ENCODE measurements at places on chromosomes 13 and 19.
A peak's percentile ranks its signal among the peaks of the same experiment; 100 is the strongest.

GRCh38 chr13:24921003-24921402 lies 157.0 kb downstream of the RNF17 start:
- DNase-seq, result no peak
- no peak overlapping the region for H3K27ac ChIP-seq
- no peaks in the 10 kb centered on the region for H3K36me3 ChIP-seq
- H3K27me3 ChIP-seq, result no peaks in the 10 kb centered on the region

- no peak overlapping the region for H3K27ac ChIP-seq
- H3K36me3 ChIP-seq, result peaks cover 94% of the 10 kb centered on the region
- H3K4me3 ChIP-seq, result no peak overlapping the region
- no peaks in the 10 kb centered on the region for H3K4me1 ChIP-seq
- DNase-seq, result no peak
These were observed 38.3 kb downstream of the PEX11G start for GRCh38 chr19:7450243-7451223.

- H3K27me3 ChIP-seq, result no peaks in the 10 kb centered on the region
- DNase-seq, result no peak
- no peaks in the 10 kb centered on the region for H3K4me1 ChIP-seq
- no peaks in the 10 kb centered on the region for H3K36me3 ChIP-seq
- H3K4me3 ChIP-seq, result no peak overlapping the region
These were observed 734.0 kb upstream of the PCDH9 start for GRCh38 chr13:67964091-67964490.

DNA sequence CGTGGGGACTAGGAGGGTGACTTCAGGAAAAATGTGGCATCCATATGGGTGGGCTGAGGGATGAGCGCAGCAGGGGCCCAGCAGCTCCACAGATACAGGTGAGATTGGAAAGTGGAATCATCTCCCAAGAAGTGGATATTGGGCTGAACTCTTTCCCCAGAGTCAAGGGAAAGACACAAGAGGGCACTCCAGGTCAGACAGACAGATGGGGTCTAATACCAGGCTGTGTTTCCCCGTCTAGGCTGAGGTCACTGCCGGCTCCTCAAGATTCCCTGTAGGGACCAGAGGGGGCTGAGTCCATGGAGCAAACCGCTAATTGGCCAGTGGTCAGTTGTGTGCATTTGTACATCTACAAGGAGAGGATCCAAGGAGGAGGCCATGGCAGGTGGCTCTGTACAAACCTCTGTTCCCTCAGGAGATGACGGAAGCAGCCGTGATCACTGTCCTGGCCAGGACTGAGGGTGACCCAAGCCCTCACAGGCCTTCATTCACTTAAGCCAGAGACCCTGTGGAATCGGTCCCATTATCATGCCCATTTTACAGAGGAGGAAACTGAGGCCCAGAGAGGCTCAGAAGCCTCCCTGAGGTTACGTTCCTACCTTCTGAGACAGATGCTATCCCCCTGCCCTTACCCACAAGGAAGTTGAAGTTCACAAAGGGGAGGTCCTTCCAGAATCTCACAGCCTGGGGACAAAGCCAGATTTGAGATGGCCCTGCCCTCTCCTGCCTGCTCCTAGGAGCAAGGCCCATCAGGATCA lies 14.9 kb upstream of the IGLON5 start:
- no peaks in the 10 kb centered on the region for H3K36me3 ChIP-seq
- no peaks in the 10 kb centered on the region for H3K27me3 ChIP-seq
- H3K4me1 ChIP-seq, result no peaks in the 10 kb centered on the region
- no peak overlapping the region for H3K4me3 ChIP-seq
- DNase-seq, result no peak
- H3K27ac ChIP-seq, result no peak overlapping the region

DNA sequence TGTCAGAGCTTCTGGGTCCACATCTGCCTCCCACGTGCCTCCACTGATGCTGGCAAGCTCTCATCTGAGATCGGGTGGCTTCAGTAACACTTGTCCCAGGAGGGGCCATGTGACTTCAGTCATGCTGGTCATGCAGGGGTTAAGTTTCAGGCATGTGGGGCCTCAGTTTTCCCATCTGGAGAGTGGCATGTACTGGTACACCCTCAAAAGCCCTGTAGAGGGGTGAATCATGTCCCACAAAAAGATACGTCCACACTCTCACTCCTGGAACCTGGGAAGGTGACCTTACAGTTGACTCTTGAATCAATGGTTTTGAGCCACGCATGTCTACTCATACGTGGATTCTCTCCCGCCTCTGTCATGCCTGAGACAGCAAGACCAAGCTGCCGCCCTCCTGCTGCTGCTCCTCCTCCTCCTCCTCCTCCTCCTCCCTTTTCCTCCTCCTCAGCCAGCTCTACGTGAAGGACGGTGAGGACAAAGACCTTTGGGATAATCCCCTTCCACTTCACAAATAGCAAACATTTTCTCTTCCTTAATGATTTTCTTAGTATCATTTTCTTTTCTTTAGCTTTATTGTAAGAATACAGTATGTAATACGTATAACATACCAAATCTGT lies 53.7 kb downstream of the COMP start:
- no peak overlapping the region for H3K4me3 ChIP-seq
- no peaks in the 10 kb centered on the region for H3K36me3 ChIP-seq
- DNase-seq, result no peak
- peaks cover 37% of the 10 kb centered on the region for H3K4me1 ChIP-seq
- H3K27me3 ChIP-seq, result no peaks in the 10 kb centered on the region

- H3K27ac ChIP-seq, result no peak overlapping the region
- H3K27me3 ChIP-seq, result no peaks in the 10 kb centered on the region
- H3K4me3 ChIP-seq, result no peak overlapping the region
These were observed 309.6 kb upstream of the EDNRB start for GRCh38 chr13:78228211-78228610.

- H3K27ac ChIP-seq, result no peak overlapping the region
- no peaks in the 10 kb centered on the region for H3K36me3 ChIP-seq
- peaks cover 22% of the 10 kb centered on the region for H3K27me3 ChIP-seq
- H3K4me3 ChIP-seq, result peak overlapping the region; percentile 49
These were observed 964 bp downstream of the PCDH17 start for GRCh38 chr13:57632276-57633140.

- DNase-seq, result no peak
- H3K4me3 ChIP-seq, result no peak overlapping the region
- no peaks in the 10 kb centered on the region for H3K4me1 ChIP-seq
These were observed 61.0 kb upstream of the CEACAM8 start for GRCh38 chr19:42655748-42656147.

GRCh38 chr13:45200701-45201232 lies at the start of gene KCTD4:
Gene KCTD4, minus strand, starts transcription at chr13:45201045. Its CDS starts 6,478 bp downstream, at chr13:45194567.
- H3K36me3 ChIP-seq, result no peaks in the 10 kb centered on the region
- H3K27me3 ChIP-seq, result no peaks in the 10 kb centered on the region
- DNase-seq, result no peak
- H3K4me3 ChIP-seq, result no peak within 1 kb of the TSS

DNA sequence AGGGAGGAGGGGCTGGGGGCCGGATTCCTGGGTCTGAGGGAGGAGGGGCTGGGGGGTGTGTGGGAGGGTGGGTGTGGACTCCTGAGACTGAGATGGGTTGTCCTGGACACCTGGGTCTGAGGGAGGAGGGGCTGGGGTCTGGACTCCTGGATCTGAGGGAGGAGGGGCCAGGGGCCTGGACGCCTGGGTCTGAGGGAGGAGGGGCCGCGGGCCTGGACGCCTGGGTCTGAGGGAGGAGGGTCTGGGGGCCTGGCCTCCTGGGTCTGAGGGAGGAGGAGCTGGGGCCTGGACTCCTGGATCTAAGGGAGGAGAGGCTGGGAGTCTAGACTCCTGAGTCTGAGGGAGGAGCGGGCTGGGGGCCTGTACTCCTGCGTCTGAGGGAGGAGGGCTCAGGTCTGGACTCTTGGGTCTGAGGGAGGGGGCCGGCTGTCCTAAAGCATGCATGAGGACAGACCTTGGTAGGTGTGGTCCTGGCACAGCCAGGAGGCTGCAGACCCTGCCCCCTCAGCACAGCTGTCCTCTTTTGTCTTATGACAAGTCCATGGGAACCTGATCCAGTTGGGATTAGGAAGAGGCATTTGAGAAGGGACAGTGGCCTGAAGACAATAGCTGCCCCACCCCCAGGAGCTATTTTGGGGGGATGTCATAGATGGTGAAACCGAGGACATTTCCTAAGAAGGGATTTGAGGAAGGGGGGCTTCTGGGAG lies 1.3 kb downstream of the TNNT1 start:
- no peak overlapping the region for H3K4me3 ChIP-seq
- peaks cover 15% of the 10 kb centered on the region for H3K27me3 ChIP-seq
- no peak for DNase-seq
- no peaks in the 10 kb centered on the region for H3K36me3 ChIP-seq
- no peak overlapping the region for H3K27ac ChIP-seq

- H3K4me3 ChIP-seq, result no peak overlapping the region
- no peaks in the 10 kb centered on the region for H3K27me3 ChIP-seq
- H3K36me3 ChIP-seq, result no peaks in the 10 kb centered on the region
- H3K4me1 ChIP-seq, result no peaks in the 10 kb centered on the region
- DNase-seq, result no peak
- no peak overlapping the region for H3K27ac ChIP-seq
These were observed 124.2 kb downstream of the TBC1D4 start for GRCh38 chr13:75357576-75358289.

DNA sequence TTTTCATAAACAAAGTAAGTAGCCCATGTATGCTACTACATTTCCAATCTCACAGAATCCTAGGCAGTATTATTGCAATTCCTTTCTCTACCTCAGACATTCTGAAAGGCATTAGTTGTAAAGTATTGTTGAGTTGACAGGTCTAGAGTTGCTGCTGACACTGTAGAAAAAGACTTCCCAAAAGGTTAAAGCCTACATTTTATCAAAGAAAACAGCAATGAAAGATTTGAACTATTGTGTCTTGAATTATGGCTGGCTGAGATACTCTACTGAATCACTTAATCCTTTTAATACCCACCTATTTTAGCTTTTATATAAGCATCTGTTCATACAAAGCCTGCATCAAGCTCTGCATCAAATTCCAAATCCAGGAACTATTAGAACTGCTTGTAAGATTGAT lies 1082.0 kb downstream of the OLFM4 start:
- no peaks in the 10 kb centered on the region for H3K27me3 ChIP-seq
- H3K4me3 ChIP-seq, result no peak overlapping the region
- no peaks in the 10 kb centered on the region for H3K4me1 ChIP-seq
- no peaks in the 10 kb centered on the region for H3K36me3 ChIP-seq
- H3K27ac ChIP-seq, result no peak overlapping the region

DNA sequence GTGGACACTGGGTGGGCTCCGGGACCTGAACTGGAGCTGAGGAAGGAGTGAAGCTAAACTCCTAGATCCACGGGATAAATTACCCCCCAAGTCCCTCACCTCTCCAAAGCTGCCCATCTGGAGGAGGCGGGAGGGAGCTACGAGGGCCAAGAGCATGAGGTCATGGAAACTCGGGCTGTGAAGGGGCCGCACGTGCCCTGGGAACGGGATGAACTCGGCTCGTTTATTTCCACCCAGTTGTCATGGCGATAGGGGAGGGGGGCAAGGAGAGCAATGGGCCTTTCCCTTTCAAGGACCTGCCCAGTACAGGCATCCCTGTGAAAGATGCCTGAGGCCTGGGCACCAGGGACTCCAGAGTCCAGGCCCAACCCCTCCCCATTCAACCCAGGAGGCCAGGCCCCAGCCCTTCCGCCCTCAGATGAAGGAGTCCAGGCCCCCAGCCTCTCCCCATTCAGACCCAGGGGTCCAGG lies 3.8 kb downstream of the PPP1R12C start:
- peaks cover 11% of the 10 kb centered on the region for H3K4me1 ChIP-seq
- H3K36me3 ChIP-seq, result peaks cover 23% of the 10 kb centered on the region
- peak overlapping the region; percentile 67 for H3K27ac ChIP-seq
- DNase-seq, result peak; percentile 63
- no peak overlapping the region for H3K4me3 ChIP-seq
- no peaks in the 10 kb centered on the region for H3K27me3 ChIP-seq

DNA sequence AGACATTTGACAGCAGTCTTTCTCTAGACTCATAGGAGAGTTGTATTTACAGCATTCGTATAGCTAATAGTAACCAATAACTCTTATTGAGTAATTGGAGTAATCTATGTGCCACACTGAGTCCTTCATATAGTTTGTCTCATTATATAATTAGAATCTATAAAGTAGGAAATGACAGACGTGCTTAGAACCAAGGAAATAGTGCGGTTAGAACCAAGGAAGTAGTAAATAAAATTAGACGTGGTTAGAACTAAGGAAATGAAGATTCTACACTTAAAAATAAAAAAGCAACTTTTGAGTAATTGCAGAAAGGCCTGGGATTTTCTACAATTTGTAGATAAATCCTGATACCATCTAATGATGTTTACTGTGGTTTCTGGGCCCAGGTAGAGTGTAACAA lies 107.8 kb upstream of the TNFSF11 start:
- DNase-seq, result no peak
- no peak overlapping the region for H3K27ac ChIP-seq
- no peaks in the 10 kb centered on the region for H3K36me3 ChIP-seq
- H3K4me3 ChIP-seq, result no peak overlapping the region

- H3K4me1 ChIP-seq, result no peaks in the 10 kb centered on the region
- H3K4me3 ChIP-seq, result no peak overlapping the region
- peaks cover 41% of the 10 kb centered on the region for H3K27me3 ChIP-seq
- no peak for DNase-seq
- H3K36me3 ChIP-seq, result no peaks in the 10 kb centered on the region
These were observed 10.8 kb downstream of the POU4F1 start for GRCh38 chr13:78592584-78592983.

DNA sequence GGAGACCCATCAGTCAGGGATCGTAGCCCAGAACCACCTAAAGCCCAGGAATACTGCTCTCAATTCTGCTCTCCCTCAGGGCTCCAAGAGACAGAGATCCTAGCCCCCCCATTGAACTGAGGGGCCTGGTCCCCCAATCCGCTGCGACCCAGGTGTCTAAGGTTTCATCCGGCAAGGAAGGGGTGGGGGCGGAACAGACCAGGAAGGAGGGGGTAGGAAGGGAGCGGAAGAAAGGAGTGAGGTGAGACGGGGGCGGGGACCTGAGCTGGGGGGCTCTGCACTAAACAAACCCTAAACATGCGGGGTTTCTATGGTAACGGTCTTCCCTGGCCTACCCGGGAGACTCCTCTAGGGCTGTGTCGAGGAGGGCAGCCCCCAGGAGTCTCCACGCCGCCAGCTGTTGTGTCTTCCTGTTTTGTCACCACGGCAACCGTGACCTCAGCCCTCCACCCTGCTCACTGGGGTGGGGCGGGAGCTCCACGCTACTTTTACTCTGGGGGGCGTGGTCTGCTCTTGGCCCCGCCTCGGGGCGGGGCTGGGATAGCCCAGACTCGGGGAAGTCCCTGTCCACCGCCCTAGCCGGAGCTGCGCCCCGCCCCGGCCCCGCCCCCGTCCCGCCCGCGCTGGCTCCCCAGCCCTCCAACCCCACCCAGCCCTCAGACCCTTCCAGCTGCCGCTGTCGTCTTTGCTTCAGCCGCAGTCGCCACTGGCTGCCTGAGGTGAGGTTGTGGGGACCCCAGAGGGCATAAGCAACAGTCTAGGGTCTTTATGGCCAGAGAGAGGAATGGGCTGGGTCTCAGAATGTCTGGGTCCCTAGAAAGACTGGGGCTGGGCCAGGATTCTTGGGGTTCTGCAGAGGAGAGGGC lies at the start of gene MYADM:
MYADM (plus strand) TSS at position 659 of the 866 bp plus-strand sequence. CDS start 5,647 bp downstream, outside the sequence.
- no peaks in the 10 kb centered on the region for H3K4me1 ChIP-seq
- H3K4me3 ChIP-seq, result peak within 1 kb of the TSS; percentile 69
- peaks cover 6% of the 10 kb centered on the region for H3K36me3 ChIP-seq
- peak; percentile 96 for DNase-seq
- H3K27ac ChIP-seq, result peak within 1 kb of the TSS; percentile 91

- no peaks in the 10 kb centered on the region for H3K4me1 ChIP-seq
- no peak overlapping the region for H3K4me3 ChIP-seq
- H3K27me3 ChIP-seq, result no peaks in the 10 kb centered on the region
- no peak for DNase-seq
These were observed 10.3 kb downstream of the FREM2 start for GRCh38 chr13:38697197-38697596.

- no peak overlapping the region for H3K4me3 ChIP-seq
- H3K27me3 ChIP-seq, result no peaks in the 10 kb centered on the region
- no peaks in the 10 kb centered on the region for H3K36me3 ChIP-seq
- H3K4me1 ChIP-seq, result no peaks in the 10 kb centered on the region
- DNase-seq, result no peak
These were observed 25.7 kb downstream of the CRYL1 start for GRCh38 chr13:20499986-20500385.
